ENCODE measurements at places on chromosomes 12 and 14. TPM values are rescaled to one million over a fixed set of nuclear protein-coding genes. Genes with fewer than 3 reads are reported as not detected.

IFNG gene
- not detected for total RNA-seq

SFSWAP gene
- total RNA-seq: 26.4 TPM

P2RX2 gene
- total RNA-seq: not detected

IL31 gene
- not detected for total RNA-seq

ANO4 gene
- 75.5 TPM for total RNA-seq

SPIC gene
- total RNA-seq: 0.16 TPM

RASAL1 gene
- 2.5 TPM for total RNA-seq

ZDHHC22 gene
- 12.0 TPM for total RNA-seq

NEDD1 gene
- 15.6 TPM for total RNA-seq

IFT81 gene
- total RNA-seq: 90.6 TPM

- no peak for DNase-seq
These were observed 12.3 kb downstream of the MAP3K12 start for GRCh38 chr12:53486736-53487487.

DNA sequence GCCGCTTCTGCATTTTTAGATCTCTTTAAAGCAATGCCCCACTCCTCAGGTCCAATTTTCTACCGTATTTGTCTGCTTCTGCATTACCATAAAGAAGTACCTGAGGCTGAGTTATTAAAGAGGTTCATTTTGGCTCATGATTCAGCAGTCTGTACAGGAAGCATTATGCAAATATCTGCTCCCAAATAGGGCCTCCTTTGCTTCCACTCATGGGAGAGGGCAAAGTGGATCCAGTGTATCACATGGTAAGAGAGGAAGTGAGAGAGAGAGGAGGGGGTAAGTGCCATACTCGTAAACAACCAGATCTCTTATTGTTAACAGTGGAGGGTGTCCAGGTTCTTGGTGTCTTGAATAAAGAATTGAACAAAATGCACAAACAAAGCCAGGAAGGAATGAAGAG is 316.1 kb upstream of the SEL1L start:
- DNase-seq: no peak

- DNase-seq: no peak
These were observed 11.1 kb upstream of the METTL17 start for GRCh38 chr14:20978687-20979086.

- no peak for DNase-seq
These were observed 614.9 kb downstream of the SLC16A7 start for GRCh38 chr12:60210756-60211155.

DNA sequence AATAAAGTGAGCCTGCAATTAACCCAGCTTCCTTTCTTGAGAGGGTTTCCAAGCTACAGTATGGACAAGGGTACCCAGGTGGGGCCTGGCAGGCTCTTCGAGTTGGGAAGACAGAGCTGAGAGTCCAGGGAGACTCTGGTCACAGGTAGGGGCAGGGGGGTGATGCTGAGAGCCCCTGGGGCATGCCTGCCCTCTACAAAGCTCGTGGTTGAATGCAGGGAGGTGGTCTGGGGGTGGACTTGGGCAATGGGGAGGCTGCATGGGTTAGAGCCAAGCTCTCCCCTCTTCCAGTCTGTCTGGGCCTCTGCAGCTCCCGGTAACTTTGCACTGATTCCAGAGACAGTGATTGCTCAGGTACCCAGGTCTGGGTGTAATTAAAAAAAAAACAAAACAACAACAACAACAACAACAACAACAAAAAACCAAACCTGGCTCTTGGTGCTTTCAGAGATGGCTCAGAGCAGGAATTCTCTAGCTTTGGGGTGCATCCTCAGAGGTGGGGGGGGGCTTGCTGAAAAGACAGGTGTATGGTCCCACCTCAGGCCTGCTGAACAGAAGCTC is 30.8 kb upstream of the PPP2R5C start:
- DNase-seq: no peak

- DNase-seq: no peak
These were observed 192.0 kb upstream of the HMGA2 start for GRCh38 chr12:65632131-65632855.

DNA sequence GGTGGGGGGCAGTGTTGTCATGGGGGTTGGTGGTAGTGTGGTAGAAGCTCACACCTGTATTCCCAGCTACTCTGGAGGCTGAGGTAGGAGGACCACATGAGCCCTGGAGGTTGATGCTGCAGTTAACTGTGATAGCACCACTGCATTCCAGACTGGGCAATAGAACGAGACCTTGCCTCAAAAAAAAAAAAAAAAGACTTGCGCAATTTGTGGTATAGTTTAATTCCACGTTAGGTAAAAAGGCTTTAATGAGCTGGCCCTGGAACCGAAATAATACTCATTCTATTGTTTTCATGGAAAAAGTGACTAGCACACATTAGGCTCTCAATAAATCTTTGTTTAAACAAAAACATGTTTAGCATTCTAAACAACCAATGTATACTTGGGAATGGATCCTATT is 25.4 kb upstream of the NAP1L1 start:
- no peak for DNase-seq

DNA sequence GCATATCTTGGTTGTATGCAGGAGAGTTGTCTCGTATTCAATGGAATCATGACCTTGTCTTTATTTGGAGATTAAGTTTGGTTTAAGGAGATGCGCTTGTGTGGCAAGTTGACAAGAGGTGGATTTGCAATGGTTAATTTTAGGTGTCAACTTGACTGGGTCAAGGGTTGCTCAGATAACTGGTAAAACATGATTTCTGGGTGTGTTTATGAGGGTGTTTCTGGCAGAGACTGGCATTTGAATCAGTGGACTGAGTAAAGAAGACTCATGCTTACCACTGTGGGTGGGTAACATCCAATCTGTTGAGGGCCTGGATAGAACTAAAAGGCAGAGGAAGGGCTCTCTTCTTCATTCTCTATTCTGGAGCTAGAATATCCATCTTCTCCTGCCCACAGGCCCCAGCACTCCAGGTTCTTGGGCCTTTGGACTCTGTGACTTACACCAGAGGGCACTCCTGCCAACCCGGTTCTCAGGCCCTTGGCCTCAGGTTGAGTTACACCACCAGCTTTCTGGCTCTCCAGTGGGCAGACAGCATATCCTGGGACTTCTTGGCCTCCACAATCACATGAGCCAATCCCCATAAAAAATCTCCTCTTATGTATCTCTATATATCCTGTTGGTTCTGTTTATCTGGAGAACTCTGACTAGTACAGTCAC is 141.5 kb upstream of the ARID2 start:
- no peak for DNase-seq

DNA sequence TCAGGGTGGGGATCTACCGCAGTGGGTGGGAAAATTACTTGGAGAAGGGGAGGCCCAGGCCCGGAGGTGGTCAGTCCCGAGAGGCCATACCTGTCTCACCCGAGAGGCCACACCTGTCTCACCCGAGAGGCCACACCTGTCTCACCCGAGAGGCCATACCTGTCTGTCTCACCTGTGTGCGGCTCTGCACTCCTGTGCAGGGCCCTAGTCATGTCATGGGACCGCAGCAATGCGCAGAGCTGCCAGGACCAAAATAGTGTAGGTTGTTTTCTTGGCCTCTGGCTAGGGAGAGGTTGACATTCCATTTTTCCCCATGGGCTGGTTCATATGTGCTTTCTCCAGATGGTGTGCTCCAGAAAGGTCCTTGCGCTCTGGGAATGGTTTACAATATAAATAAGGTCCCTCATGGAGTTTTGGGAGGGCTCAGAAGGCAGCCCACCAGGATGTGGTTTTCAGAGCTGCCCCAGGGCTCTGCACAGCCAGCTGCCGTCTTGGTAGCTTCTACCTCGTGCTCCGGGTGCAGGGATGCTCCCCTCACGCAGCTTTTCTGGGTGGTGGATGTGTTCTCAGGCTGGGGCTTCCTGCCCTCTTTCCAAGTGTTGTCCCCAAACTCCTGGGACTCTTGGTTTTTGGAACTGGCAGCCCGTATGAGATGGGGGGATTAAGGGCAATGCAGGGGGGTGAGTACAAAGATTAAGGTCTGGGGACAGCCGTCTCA is 58.2 kb downstream of the CACNA1C start:
- no peak for DNase-seq

DNA sequence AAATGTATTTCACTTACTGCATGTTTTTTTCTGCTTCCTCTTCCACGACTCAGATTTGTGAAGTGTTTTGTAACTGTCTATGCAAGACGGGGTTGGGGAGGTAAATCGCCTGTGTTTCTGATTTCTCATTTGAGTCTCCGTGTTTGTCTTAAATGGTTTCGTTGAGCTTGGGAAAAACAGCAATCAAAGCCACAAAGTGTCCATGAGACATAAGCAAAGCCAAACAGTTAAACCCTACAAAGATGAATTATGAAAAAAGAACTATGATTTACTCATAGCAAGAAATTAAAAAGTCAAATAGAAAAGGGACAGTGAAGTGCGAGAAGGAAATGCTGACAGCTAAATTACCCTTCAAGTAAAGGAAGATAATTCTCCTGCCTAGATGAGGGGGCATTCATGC is 164.3 kb upstream of the TMPO start:
- DNase-seq: no peak

- DNase-seq: no peak
These were observed 12.7 kb downstream of the CCDC197 start for GRCh38 chr14:94009767-94010166.

GRCh38 chr14:68359837-68360552 is 432.9 kb downstream of the ZFP36L1 start:
- no peak for DNase-seq

GRCh38 chr12:122754790-122755189 is 2.2 kb downstream of the DENR start:
- DNase-seq: no peak
